Gastroesophageal sphincter (tissue), 4 donors: ENCODE measurements at places on chromosomes 2 and 18.
A peak's percentile ranks its signal among the peaks of the same experiment; 100 is the strongest.

DNA sequence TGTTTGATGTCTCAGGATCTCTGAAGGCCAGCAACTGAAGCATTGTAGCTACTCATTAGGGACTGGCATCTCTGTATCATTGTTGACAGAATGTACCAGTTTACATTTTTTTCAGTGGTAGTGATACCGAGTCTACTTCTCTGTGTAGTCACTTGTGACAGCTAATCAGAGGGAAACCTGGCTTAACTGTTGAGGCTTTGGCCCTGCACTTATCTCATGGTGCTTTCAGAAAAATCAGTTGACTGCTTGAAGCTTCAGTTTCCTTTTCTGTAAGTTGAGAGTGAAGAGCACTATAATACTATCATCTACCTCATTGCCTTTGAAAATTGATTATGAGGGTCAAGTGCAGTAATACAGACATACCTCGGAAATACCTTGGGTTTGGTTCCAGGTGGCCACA lies 90.0 kb downstream of the COMMD1 start:
- ATAC-seq: no peak

GRCh38 chr2:170360546-170361089 lies 182.7 kb downstream of the MYO3B start:
- no peak for ATAC-seq

DNA sequence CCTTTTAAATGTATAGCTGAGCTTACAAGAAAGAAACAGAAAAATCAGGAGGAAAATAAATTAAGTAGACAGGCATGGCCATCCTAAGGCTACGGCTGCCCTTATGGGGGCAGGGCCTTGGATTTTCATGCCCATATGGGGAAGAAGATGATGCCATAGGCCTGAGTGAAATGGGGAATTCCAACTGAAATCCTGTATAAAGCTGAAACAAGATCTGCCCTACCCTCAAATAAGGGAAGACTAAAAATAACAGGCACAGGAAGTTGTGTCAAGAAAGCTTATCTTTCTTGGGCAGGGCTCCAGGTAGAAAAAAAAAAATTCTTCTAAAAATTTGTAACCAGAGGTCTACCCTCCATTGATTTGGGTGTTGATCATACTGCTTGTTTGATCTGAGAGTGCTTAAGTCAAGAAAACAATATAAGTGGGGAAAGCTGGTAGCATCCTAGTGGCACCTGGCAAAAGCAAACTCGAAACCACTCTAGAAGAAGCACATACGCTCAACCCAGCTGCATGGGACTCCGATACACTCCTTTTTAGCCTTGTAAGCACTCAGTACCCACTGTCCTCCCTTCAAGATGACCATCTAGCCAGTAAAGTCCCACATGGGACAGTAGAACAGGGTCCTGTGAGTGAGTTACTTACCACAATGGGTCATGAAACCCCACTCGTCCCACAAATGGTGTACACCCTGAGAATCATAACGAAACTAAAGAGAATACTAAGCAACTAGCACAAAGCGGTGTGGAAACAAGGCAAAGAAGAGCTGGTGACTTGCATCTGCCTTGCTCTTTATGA lies 22.3 kb downstream of the DNAH7 start:
- ATAC-seq: no peak

- peak; percentile 28 for ATAC-seq
Observed at GRCh38 chr2:187875261-187876141, 321.3 kb upstream of the TFPI start.

DNA sequence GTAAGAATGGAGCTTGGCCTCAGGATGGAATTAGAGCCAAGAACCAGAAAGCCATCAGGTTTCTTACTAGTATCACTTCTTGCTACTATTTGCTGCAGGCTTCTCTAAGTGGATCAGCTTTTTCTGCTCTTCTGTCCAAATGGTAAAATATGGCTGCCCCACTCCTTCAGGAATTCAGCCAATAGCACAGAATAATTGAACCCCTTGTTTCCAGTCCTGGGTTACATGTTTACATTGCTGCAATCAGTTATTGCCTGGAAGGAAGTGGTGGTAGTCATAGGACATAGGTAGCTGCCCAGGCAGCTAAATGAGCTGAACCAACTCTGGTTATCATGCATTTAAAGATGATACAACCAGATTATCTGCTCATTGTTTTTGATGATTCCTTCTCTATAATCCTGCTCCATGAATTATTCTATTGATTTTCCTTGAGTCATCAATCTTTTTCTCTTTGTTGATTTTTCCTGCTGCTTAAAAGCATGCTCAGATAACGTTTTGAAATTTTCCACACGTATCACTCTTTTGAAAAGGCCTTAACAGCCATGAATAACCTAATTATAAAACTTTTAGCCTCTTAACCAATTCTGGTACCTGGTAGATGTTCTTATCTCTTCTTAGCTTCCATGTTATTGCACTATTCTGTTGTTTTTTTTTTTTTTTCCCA lies 12.6 kb downstream of the AGPS start:
- no peak for ATAC-seq

DNA sequence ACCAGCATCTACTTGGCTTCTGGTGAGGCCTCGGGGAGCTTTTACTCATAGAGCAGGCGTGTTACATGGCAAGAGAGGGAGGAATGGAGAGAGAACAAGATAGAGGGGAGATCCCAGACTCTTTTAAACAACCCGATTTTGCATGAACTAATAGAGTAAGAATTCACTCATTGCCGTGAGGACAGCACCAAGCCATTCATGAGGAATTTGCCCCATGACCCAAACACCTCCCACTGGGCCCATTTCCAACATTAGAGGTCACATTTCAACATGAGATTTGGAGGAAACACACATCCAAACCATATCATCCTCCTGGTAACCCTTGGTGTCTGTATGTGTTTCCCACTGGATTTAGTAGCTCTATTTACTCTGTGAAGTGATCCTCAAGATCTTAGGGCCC lies 249.9 kb upstream of the SP5 start:
- peak; percentile 22 for ATAC-seq

DNA sequence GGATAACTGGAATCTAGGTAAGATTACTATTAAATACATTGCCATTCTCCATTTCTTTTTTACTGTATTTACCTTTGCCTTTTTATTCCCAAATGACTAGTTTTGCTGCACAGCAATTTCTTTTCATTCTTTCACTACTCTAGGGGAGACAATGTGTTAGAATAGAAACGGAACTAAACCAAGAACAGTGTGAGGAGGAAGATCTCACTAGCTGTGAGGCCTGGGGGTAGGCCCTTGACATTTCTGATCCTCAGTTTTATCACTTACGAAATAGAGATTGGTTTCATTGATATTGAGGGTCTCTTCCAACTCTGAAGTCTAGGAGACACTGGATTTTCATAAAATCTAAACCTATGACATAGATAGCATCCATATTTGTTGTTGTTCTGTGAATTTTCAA lies 191.1 kb downstream of the IKZF2 start:
- ATAC-seq: no peak

DNA sequence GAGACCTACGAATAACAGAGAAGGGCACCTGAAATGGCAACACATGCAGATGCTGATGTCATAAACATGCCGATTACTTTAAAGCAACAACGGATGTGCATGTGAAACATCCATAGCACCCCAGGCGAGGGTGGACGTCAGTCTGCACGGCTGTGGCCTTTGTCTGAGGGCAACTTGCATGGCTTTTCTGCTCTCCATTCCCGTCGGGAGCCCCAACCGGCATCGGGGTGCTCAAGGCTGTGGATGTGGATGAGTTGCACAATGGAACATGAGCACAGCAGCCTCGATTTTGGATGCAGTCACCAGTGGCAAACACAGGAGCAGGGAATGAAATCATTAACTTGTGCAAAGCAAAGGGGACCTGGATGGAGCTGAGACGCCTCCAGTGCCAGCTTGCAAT lies 298.2 kb upstream of the SALL3 start:
- no peak for ATAC-seq

GRCh38 chr2:44247924-44248323 lies 27.4 kb upstream of the SLC3A1 start:
- no peak for ATAC-seq

DNA sequence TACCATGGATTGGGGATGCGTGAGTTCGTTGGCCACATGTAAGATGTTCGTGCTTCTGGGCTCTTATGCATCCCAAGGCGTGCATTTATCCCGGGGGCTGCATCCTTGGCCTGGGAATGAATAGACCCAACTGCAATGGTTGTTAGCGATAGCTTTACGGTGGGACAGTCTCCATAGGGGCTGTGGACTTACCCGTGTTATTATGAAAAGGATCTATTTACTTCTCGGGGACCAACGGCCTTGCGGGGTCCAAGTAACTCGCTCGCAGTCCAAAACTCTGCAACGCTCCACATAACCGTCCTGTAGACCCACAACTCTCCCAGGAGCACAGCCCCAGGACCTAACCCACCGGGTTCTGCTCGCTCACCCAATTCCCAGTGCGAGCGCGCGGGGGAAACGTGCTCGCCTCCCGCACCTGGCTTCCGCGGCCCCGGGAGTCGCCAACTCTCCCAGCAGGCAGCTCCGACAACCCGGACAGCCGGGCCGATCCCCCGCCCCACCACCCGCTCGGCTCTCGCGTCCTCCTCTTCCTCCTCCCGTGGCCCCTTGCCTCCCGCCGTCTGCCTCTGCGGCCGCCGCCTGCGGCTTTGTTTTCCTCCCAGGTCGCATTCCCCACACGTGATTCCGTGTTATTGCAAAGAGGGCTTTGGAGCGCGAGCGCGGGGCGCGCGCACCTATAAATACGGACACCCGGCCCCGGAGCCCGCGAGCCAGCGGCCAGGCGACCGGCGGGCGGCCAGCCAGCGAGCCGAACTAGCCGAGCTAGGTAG lies at the start of gene CABLES1:
TSS of gene CABLES1 (plus strand) at position 706 of the 770 bp plus-strand sequence. CDS start 278 bp downstream, outside the sequence.
- ATAC-seq: peak; percentile 49

GRCh38 chr2:66013456-66013855 lies 421.5 kb upstream of the MEIS1 start:
- ATAC-seq: no peak

DNA sequence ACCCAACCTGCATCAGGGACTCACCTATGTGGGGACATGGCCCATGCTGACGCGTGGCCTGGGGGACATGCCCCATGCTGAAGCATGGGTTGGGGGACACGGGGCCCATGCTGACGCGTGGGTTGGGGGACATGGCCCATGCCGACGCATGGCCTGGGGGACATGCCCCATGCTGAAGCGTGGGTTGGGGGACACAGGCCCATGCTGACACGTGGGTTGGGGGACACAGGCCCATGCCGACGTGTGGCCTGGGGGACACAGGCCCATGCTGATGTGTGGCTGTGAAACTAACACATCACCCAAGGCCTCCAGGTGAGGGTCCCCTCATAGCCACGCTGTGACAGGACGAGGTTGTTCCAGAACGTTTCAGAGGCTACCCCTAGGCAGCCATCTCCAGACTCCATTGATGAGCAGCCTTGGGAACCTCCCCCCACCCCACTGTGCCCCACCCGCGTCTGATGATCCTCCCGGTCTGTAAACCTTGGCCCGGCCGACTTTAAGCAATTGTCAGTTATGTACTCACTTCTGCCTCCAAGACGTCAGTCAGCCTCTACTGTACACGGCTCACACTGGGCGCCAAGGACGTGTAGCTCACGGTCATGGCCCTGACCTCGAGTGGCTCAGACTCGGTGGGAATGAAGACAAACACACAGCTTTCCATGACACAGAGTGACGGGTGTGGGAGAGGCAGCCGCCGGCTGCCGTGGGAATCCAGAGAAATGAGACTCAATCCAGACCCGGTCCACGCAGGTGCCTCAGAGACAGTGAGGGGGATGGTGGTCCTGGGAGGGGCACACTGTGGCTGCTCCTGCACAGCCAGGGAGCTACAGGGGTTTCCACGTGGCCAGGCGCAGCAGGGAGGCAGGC lies 50.2 kb upstream of the SLC66A3 start:
- ATAC-seq: no peak

DNA sequence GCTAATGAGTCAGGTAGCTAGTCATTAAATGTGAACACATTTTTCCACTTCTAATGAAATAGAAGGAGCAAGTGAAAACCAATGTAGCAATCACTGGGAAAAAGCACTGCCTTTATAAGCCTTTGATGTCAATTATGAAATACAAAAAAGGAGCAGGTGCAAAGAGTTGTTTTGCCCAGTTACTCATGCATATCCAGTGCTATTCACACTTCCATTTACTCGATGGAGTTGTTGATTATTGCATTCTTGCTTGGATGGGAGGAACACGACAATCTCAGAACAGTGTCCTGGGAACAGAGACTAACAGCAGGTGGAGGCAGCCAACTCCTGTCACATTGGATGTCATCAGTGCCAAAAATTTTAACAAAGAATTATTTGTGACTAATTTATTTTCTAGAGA lies 372.5 kb downstream of the CBLN2 start:
- no peak for ATAC-seq

- no peak for ATAC-seq
Observed at GRCh38 chr2:8611246-8611645, 70.6 kb upstream of the ID2 start.

GRCh38 chr2:218400930-218401881 lies 1.5 kb downstream of the CTDSP1 start:
- ATAC-seq: no peak
